ENCODE measurements at places on chromosomes 11 and 22. TPM values are rescaled to one million over a fixed set of nuclear protein-coding genes. Genes with fewer than 3 reads are reported as not detected.

Gene MS4A4A
- total RNA-seq: not detected

Gene FAM118A
- 73.2 TPM for total RNA-seq

Gene C11orf97
- total RNA-seq: not detected

Gene SLCO2B1
- 0.77 TPM for total RNA-seq

Gene CADM1
- total RNA-seq: 3.9 TPM

Gene PRDX5
- total RNA-seq: 492 TPM

Gene TREH
- 0.05 TPM for total RNA-seq

Gene GRAMD1B
- 0.46 TPM for total RNA-seq

Measured in Panc1 (cell line).